ENCODE measurements at places on chromosomes 1 and 21. TPM values are rescaled to one million over a fixed set of nuclear protein-coding genes. Genes with fewer than 3 reads are reported as not detected.

The PDZK1 gene
- total RNA-seq, result not detected

The PTPN22 gene
- total RNA-seq, result 57.8 TPM

The SPRR2E gene
- not detected for total RNA-seq

The FOXJ3 gene
- total RNA-seq, result 43.1 TPM

The MCOLN3 gene
- 0.68 TPM for total RNA-seq

The LMX1A gene
- total RNA-seq, result not detected

The PPT1 gene
- 87.8 TPM for total RNA-seq

The CCDC181 gene
- 0.09 TPM for total RNA-seq

The GPR61 gene
- not detected for total RNA-seq
